AG10803 (cell line): ENCODE measurements at places on chromosomes 6 and 20.

GRCh38 chr6:73537677-73538076 lies 16.8 kb upstream of the EEF1A1 start:
- DNase-seq: no peak

DNA sequence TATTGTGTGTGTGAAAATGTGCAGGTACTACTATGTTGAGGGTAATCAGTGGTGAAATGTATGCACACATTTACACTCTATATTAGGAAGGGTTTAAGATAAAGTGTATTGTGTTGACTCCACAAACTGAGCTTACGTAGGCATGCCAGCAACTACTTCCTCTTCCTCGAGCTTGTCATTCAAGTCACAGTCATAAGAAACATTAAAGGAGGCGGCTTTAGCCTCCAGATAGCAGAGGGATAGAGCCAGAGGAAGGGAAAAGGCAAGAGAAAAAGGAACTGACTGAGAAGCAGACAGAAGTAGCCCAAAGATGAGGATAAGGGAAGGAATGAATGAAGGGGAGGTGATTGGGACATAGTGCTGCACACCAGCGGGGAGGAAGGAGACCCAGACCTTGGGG lies 55.2 kb downstream of the SMLR1 start:
- no peak for DNase-seq

GRCh38 chr20:60144974-60145527 lies 186.8 kb downstream of the CDH26 start:
- DNase-seq: no peak

GRCh38 chr6:11785774-11786579 lies 7.4 kb upstream of the ADTRP start:
- no peak for DNase-seq

DNA sequence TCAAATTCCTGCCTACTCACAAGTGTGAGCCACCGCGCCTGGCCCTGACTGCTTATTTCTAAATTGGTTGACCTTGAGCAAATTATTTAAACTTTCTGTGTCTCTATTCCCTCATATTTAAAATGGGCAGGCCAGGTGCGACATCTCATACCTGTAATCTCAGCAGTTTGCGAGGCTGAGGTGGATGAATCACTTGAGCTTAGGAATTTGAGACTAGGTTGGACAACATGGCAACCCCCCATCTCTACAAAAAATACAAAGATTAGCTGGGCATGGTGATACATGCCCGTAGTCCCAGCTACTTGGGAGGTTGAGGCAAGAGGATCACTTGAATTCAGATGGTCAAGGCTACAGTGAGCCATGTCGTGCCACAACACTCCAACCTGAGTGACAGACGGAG lies 26.5 kb downstream of the DCBLD1 start:
- no peak for DNase-seq

DNA sequence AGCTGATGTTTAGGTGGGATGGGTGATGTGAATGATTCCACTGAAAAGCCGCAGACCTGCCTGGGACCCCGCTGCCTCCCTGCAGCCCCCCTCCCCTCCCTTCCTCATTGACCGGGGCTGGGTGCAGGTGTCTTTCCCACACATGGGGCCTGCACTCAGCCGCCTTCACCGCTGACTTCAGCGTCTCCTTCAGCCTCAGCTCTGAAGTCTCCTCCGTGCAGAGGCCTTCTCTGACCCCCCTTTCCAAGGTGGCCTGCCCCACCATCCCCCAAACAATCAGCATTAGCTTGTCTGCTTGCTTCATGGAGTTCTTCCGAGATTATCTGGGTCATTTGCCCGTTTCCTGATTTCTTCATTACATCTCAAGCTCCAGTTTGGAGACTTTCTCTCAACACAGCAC lies 140.7 kb downstream of the SMOC2 start:
- no peak for DNase-seq

DNA sequence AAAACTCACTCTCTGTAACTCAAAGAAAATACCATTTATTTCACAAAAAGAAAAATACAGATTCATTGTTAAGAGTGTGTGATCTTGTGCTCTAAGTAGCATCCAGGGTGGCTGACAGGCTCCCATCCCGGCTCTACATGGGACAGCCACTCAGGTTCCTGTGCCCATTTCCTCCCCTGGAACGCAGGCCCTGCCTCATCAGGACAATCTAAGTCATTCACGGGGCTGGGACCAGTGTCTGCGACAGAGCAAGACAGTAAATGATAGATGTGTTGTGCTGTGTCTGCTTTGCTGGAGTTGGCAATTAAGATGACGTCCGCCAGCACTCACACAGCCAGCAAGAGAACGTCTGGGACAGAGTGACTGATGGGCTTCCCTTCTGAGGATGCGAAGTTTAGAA lies 6.9 kb upstream of the FAM209A start:
- no peak for DNase-seq

- DNase-seq: peak; percentile 29
These were observed 59.6 kb upstream of the QKI start for GRCh38 chr6:163354761-163355425.

DNA sequence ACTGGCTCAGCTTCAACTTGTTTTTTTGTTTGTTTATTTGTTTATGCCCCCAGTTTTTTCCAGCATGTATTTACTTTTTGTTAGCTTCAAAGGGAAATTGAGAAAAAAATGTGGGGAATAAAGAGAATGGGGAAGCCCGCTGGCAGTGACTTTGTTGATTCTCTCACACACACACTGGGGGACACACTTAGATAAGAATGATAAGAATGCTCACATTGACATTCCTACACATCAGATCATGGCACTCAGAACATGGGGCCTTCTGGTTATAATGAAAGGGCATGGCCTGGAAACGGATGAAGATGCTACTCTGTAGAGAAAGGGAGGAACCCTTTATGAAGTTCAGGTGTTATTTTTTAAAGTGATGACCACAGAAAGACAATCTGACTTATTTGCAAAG lies 15.6 kb upstream of the DAAM2 start:
- no peak for DNase-seq
